Ureter (tissue), 1 donor: ENCODE measurements at places on chromosomes 13 and 19.

DNA sequence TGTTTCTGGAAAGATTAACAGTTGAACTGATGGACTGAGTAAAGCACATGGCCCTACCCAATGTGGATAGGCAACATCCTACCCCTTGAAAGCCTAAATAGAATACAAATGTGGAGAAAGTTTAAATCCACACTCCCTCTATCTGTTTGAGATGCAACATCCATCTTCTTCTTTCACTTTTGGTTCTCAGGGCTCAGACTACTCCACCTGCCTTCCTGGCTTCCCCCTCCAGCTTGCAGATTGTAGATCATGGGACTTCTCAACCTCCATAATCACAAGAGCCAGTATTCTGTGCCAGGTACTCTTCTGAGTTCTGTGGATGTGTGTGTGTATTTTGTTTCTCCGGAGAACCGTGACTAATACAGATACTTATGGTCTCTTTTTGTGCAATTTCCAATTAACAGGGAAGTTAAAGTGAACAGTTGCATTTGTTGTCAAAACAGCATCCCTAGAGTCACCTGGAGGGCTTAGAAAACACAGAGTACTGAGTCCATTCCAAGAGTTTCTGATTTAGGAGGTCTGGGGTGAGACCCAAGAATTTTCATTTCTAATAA, 590.3 kb upstream of the MIR17HG start:
- no peak for DNase-seq

GRCh38 chr13:52461265-52461664, 6.0 kb downstream of the CKAP2 start:
- DNase-seq, result no peak

DNA sequence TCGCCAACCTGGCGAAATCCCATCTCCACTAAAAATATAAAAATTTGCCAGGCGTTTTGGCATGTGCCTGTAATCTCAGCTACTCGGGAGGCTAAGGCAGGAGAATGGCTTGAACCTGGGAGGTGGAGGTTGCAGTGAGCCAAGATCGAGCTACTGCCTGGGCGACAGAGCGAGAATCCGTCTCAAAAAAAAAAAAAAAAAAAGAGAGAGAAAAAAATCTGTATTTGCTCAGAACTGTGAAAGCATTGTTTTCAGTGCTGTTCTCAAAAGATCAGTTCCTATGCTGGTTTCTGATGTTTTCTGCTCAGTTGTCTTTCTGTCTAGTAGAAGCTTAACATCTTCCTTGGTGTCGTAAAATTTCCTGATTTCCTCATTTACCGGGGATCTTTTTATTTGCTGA, 2.5 kb downstream of the SF3A2 start:
- no peak for DNase-seq

DNA sequence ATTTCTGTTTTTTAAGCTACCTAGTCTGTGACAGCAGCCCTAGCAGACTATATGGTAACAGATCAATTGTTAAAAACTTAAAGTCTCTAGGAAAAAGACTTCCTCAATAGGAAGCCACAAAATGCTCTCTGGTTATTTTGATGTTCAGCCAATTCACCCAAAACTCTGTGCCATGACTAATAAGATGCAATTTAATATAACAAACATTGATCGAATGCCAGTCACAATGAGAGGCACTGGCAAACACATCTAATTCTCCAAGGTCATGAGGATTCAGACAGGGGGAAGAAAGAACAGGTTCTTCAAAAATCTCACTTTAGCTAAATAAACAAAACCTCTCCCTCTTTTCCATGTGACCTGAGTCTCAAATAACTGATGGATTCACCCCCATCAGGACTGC, 107.5 kb downstream of the SUCLA2 start:
- DNase-seq, result no peak

DNA sequence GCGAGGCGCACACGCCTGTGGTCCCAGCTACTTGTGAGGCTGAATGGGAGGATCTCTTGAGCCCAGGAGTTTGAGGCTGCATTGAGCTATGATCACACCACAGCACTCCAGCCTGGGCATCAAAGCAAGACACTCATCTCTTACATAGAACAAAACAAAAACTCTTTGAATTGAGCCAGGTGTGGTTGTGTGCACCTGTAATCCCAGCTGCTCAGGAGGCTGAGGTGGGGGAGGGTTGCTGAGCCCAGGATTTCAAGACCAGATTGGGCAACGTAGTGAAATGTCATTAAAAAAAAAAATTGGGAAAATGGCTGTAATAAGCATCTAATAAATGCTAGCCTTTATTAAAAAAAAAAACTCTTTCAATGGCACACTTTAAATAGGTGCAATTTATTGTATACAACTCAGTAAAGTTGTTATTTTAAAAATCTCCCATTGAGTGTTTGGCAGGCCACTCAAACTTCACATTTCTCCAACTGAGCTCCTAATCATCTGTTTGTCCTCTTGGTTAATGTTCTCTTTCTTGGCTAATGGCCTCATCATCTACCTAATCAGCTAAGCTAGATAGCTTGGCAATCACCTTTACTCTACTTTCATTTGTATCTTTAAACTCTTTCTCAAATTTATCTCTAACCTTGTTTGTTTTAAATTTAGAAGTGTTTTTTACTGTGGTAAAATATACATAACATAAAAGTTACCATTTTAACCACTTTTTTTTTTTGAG, 28.1 kb upstream of the HMGB1 start:
- no peak for DNase-seq

- DNase-seq, result no peak
Measured at GRCh38 chr19:58398087-58398486, 2.6 kb downstream of the RNF225 start.
